DMS53 (cell line): ENCODE measurements at places on chromosomes 2 and 18.

- DNase-seq, result no peak
Observed at GRCh38 chr2:37326285-37326684, 1.7 kb upstream of the PRKD3 start.

DNA sequence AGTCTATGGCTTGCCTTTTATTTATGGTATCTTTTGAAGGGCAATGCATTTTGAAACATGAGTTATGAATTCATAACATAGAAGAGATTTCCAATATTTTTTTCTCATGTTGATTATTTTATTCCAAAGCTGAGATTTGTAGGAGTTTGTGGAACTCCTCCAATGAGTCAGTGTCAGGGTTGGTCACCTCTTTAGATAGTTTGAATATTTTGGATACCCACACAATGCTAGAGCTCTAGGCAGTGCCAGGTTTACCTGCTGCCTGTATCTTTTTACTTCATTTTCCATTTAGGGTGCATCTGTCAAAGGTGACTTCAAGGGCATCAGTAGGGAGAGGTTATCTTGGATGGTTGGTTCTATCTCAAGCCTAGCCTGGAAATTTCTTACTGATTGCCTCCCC, 152.7 kb downstream of the CERS6 start:
- DNase-seq, result no peak

GRCh38 chr2:214807653-214808052, 1.8 kb downstream of the BARD1 start:
- no peak for DNase-seq

GRCh38 chr18:48365965-48366364, 43.2 kb downstream of the ZBTB7C start:
- no peak for DNase-seq

- DNase-seq, result no peak
Observed at GRCh38 chr18:11899063-11899462, 9.1 kb downstream of the MPPE1 start.

- no peak for DNase-seq
Observed at GRCh38 chr18:39846265-39846664, 2108.8 kb upstream of the PIK3C3 start.

DNA sequence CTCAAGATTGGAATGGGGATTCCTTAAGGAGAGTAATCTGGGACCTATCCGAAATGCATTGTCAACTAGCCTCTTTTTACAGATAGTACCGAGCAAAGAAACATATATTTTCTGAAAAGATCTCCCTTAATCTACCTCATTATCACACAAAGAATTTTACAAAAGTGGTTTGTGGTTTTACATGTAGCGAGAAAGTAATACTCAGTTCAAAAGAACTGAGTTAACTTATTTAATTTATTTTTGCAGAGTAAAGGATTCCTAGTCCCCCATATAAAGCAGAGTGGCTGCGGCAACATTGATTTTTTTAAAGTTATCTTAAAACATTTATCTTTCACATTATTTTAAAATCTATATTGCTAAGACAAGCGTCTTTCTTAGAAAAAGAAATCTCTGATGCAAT, 15.9 kb upstream of the SOS1 start:
- no peak for DNase-seq

- DNase-seq, result no peak
Observed at GRCh38 chr2:99487906-99488305, 1.9 kb downstream of the REV1 start.

DNA sequence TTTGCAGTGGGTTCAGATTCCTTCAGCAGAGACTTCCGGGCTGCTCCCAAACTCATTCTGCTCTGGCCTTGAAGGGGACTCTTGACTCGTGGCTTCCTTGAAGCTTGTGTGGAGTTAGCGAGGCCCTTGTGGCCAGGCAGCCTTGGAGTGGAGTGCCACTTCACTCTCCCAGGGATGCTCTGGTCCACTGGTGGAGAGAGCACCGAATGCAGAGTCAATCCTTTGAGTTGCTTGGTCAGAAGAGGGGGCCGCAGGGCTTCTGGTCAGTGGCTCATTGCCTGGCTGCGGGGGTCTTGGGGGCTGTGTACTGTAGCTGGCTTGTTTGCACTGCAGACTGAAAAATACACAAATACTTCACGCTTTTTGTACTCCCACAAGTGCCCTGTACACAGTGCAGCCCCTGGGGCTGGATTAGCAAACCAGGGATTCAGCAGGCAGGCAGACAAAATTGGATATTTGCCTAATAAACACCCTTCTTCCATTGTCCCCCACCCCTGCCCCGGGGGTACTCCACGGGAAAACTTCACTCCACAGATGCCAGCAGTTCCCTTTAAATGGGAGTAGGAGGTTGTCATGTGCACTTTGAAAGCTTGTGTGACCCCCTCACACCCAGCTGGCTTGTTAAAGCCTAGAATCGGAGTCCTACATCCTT, 3.2 kb downstream of the GLI2 start:
- peak; percentile 48 for DNase-seq

DNA sequence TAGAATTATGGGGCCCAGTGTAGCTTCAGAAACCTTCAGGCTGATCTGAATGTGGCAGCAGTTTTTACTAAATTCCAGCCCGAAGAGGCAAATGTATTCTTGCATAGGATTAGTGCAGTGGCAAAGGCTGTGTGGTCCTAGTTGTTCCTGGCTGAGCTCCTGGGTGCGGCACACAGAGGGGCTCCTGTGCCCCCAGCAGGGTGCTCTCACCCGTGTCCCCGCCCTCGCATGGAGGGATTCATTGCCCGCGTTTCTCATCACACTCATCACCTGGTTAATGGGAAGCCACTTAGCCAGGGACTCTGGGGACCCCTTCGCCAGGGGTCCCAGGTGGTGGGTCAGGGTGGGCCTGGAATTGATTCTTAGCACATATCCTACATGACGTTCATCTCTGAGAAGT, 3.9 kb downstream of the KCNG2 start:
- DNase-seq, result no peak
